Glutamatergic neuron (in vitro differentiated cells): ENCODE measurements at places on chromosomes 5 and 9.

DNA sequence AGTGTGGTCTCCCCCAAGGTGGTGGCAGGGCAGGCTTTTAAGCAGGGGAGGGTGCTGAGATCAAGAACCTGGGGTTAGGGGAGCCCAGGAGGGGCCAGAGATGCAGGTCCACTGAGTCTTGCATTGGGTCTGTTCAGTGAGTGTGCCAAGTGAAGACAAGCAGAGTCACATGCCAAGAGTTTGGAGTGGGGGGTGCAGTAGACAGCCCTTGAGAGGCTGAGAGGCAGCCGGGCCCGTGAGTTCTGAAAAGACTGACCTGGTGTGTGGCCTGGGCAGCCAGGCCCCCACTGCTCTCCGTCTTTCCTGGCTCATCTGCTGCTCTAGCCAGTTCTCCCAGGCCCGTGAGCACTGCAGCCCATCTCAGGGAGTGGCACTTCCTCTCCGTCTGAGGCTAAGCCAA lies 120.0 kb downstream of the DAB2IP start:
- peak; percentile 5 for DNase-seq

DNA sequence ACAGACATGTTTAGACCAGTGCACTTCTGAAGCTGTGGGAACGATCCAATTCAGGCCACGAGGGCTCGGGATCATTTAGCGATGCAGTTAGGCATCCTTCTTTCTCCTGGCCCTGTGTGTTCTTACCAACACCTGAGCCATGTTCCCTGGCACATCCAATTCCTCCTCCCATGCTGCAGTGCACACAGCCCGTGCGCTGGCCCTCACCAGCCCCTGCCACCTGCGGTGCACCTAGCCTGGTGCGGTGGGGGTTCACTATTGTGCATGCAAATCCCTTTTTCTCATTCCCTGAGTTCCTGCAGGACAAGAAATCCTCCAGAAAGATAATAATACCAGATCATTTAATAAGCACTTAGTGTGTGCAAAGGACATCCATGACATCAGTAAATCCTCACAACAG lies 53.5 kb downstream of the NEURL1B start:
- no peak for DNase-seq

DNA sequence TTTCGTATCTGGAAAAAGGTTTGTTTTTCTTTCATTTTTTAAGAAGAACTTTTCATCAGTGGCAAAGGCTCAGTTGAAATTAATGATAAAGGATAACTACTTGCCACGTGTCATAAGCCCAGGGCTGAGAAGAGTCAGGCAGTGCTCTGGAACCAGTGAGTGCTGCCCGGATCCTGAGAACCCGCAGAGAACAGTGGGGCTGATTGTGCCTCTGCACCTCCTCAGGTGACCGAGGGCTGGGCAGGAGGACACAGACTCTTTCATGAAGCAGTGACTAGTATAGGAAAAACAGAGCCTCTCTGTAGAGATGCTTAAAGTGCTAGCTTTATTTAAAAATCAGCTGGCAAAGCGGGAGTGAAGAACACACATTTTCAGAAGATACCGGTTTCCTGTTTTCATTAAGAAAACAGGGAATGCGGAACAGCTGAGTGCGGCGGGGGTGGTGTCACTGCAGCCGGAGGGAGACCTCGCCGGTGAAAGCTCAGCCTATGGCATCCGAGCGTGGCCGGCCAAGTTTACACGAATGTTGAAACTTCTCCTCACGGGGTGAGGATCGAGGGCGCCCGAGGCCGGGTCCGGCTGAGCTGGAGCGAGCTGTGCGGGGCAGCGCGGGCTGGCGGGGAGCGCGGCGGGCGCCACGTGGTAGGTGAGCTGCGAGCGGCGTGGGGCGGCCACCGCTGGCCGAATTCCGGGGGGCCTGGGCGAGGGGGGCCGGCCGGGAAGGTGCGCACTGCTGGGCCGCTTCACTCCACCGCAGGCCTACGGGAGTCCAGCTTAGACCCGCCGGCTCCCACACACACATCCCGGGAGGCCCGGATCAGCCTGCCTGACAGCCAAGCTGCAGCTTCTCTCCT lies 134.7 kb upstream of the DMRT1 start:
- peak; percentile 59 for DNase-seq

DNA sequence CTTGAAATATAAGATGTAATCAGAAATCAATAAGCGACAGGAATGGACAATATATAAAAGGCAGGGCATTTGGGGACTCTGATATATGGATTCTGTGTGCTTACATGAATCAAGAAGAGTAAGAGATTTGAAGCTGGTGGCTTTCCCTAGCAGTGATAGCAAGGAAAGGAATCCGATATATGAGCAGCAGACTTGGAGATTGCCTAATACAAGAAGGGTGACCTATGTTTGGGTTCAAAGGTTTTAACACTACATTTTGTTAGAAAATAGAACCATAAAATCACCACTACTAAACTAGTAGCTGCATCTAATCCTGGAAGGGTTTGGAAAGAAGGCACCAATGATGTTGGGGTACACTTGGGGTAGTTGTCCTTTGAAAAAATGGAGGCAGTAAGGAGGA lies 2.4 kb upstream of the OR1L3 start:
- DNase-seq, result no peak

DNA sequence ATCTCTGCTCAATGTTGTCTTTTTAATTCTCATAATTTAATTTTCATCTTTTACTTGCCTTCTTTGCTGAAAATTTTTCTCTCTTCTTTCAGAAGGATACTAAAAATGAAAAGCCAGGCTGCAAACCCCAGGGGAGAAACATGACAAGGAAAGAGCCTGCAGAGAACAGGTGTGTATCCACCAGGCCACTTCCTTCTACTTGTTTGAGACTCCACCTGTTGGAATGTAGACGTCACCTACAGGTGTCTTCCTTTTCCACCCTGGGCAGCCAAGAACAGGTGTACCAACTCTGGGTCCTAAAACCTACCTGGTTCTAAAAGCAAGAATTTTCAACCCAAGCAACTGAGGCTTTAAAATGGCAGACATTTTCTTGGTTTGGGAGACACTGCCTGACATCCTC lies 166.8 kb downstream of the ATP10B start:
- DNase-seq, result no peak

DNA sequence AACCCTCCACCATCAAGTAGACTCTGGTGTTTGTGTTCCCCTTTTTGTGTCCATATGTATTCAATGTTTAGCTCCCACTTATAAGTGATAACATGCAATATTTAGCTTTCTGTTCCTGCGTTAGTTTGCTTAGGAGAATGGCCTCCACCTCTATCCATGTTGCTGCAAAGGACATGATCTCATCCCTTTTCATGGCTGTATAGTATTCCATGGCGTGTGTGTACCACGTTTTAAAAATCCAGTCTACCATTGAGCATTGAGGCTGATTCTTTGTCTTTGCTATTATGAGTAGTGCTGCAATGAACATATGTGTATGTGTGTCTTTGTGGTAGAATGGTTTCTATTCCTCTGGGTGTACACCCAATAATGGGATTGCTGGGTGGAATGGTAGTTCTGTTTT lies 140.1 kb downstream of the BASP1 start:
- no peak for DNase-seq

- DNase-seq, result no peak
Observed at GRCh38 chr9:6440405-6440804, 27.4 kb downstream of the UHRF2 start.

- DNase-seq, result no peak
Observed at GRCh38 chr9:82570226-82570625, 492.7 kb downstream of the RASEF start.

DNA sequence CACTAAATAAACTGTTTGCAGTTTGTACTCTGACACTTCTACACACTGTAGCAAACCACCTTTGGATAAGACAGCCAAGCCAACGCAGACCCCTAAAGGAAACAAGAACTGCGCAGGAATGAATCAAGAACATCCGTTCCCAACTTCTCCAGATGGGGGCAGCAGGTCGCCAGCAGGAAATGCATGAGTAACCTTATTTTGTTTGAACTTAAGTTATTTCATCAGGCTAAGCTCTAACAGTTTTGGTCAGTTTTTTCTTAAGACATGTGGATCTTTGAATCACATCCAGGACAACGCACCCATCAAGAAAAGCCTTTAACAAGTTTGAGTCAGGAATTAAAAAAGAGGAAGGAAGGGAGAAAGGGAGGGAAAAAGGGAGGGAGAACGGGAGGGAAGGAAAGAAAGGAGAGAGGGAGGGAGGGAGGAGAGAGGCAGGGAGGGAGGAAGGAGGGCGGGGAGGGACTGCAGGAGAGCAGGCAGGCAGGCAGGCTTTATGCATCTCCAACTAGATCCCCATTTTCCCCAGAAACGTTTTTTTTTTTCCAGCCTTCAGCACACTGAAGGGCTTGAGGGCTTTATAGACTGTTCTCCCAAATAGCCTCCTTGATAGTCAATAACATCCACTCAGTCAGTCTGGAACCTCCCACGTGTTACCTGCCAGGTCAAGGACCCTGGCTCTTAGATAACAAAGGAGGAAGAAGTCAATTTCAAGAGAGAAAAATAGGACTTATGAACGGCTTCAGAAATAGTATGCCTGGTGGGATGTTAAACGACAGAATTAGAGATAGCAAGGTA lies 22.2 kb downstream of the BHMT start:
- peak; percentile 78 for DNase-seq

- DNase-seq, result no peak
Observed at GRCh38 chr5:51987239-51987638, 604.0 kb downstream of the ISL1 start.

GRCh38 chr5:36277521-36278176 lies 24.1 kb downstream of the RANBP3L start:
- DNase-seq, result no peak

DNA sequence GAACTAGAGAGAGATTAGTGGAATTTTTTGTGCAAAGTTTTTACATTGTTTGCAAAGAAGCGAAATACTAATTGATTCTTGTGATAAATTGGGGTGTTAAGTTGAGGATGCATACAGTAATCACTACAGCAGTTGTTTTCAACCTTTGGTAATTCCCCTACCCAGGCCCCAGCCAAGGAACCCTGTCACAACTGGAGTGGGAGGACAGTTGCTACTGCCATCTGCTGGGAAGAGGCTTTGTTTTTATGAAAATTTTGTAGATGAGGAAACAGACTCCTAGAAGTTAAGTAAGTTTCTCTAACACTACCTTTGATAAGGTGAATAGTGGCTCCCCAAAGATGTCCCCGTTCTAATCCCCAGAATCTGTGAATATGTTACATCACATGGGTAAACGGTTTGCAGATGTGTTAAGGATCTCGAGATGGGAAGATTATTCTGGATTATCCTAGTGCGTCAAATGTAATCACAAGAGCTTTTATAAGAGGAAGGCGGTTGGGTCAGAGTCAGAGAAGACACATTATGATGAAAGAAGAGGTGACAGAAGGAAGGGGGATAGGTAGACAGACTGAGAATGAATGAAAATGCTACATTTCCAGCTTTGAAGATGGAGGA lies 34.0 kb upstream of the PPP1R2B start:
- peak; percentile 46 for DNase-seq

- DNase-seq, result no peak
Observed at GRCh38 chr5:113490317-113490716, 2.1 kb upstream of the MCC start.

- DNase-seq, result no peak
Observed at GRCh38 chr5:151007430-151008209, 12.8 kb upstream of the GPX3 start.

DNA sequence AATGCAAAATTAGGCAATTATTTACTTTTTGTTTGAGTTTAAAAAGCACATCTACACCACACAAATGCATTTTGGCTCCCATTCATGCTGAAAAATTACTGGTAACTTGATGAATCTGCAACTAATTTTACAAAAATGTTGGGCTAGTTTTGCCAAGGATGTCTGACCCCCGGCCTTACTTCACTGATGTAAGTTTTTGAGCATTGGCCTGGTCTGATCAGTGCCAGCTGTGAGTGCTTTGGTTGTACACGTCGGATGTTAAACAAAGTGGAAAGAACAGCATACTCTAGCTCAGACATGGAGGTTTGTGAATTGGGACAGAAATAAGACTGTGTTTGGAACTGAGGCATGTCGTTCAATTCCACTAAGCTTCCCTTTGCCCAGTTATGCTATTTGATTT lies 1044.2 kb downstream of the TLE4 start:
- no peak for DNase-seq

DNA sequence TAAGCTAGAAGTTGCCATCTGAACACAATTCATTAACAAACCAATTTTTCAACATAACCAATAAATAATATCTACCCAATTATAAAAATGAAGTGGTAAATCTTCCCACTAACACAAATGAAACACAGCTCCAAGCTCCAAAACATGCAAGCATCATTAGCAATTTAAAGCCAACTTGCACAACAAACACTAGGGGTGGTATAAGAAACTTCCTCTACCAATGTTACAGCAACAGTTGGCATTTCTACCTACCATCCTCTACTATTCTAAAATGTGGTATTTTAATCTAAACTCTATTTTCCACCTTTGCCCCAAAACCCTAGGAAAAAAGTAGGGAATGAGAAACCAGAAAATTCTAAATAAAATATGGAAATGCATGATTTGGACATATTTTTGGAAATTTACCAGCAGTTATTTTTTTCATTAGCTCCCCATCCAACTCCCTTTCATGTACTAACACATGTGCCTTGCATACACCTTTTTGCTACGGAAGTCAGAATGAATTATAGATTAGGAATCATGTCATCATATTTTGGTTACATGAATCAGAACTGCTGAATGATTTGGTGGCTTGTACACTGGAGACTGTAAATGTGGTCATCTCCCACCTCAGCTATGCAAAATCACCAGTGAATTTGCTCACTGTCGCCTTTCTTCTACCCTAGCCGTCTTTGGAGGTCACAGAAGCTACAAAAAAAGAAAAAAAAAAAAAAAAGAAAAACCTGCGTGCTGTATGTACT lies 4.1 kb downstream of the NR6A1 start:
- DNase-seq, result no peak

- no peak for DNase-seq
Observed at GRCh38 chr5:149215478-149216090, 56.1 kb upstream of the AFAP1L1 start.
